ENCODE measurements at places on chromosomes 4 and X.

DNA sequence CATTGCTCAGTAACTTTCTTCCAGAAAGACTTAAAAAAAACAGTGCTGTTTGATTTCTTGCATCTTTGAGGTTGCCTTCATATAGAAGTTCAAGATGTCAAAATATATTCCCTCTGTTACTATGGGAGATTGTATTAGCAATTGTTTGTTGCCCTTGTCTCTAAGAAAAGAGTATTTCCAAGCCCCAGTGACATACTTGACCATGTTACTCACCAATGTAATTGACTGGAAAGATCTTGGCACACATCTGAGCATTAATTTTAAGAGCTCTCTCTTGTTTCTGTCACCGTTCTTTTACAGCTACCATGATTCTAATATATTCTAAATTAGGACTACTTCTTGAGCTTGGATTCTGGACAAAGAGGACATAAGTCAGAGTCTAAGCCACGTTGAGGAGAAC is 902.7 kb upstream of the EPHA5 start:
- no peak for DNase-seq

GRCh38 chrX:154714925-154715324 is 36.0 kb downstream of the GAB3 start:
- DNase-seq = peak; percentile 13

GRCh38 chr4:100166297-100167039 is 23.8 kb downstream of the DDIT4L start:
- no peak for DNase-seq

DNA sequence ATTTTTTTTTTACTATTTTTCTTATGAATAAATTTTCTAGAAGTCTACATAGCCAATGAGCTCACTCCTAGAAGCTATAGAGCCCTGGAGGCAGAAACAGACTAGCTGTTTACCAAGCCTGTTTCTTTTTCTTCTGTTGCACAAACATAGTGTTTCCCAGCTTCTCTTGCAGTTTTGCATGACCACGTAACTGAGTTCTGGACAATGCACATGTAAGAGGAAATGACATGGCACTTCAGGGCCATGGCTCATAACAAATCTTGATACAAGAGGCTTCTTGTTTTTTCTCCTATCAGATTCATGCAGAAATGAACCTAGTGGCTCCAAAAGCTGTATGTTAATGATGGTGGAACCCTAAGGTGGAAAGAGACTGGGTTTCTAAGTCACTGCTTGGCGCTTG is 127.4 kb downstream of the ZNF330 start:
- DNase-seq = no peak

GRCh38 chr4:98352396-98352795 is 91.2 kb downstream of the RAP1GDS1 start:
- no peak for DNase-seq

DNA sequence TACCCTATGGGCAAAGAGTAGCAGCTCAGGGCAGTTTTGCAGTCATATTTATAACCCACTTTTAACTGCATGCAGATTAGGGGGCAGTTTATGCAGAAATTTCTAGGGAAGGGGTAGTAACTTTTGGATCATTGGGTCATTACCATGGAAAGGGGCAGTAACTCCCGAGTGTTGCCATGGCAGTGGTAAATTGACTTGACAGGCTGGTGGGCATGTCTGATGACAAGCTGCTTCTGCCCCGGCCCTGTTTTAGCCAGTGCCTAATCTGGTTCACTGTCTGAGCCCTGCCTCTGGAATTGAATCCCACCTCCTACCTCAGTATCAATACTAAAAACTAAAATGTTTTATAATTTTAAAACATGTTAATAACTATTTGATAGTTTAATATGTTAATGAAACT is 362.1 kb upstream of the ATOH1 start:
- DNase-seq = no peak

DNA sequence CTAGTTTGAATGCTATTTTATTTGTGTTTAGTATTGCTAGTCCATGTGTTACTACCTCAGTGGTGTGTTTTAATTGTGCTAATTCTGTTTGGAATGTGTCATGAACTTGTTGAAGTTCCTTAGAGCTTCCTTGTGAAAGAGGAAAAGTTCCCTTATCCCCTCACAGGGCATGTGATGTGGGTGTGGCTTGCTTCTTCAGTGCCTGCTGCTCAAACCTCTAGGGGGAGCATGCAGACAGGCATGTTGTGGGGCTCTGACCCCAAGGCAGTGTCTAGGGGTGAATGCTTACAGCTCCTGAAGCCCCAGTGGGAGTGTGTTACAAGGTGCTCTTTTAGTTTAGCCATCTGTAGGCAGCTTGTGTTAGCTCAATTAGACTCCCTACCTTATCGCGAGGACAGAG is 86.5 kb downstream of the MAGED4 start:
- no peak for DNase-seq

DNA sequence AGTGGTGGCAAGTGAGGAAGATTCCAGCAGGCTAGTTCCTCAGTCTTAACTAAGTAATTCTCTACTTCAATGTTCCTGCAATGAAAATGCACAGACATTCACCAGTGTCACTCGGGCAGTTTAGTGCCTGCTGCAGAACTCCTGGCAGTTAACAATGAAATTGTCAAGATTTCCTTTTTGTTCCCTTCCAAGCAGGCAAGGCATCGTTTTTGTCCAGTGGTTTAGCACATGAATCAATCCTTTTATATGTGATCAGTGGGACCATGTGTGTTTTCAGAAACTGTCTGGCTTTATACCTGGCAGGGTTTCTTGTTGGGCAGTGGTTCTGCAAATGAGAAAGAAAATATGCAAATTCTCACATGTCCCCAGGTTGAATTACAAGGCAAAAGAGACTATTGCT is 122.2 kb downstream of the GBA3 start:
- DNase-seq = no peak

DNA sequence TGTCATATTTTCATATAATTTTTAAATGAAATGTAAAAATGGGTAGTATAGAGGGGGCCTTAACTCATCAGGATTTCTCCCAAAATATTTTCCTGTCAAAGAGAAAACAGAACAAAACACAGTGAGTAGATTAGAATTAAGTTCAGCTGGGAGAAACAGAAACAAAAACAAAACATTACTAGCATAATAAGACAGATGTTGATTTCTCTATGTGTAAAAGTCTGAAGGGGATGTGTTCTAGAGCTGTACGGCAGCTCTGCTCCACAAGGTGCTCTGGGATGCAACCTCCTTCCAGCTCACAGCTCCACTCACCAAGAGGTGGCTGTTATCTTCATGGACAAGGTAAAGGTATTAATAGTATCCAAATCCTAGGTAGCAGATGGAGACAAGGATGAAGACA is 72.8 kb downstream of the ARHGEF38 start:
- DNase-seq = no peak

- no peak for DNase-seq
These were observed 73.1 kb downstream of the QRFPR start for GRCh38 chr4:121307445-121308327.

DNA sequence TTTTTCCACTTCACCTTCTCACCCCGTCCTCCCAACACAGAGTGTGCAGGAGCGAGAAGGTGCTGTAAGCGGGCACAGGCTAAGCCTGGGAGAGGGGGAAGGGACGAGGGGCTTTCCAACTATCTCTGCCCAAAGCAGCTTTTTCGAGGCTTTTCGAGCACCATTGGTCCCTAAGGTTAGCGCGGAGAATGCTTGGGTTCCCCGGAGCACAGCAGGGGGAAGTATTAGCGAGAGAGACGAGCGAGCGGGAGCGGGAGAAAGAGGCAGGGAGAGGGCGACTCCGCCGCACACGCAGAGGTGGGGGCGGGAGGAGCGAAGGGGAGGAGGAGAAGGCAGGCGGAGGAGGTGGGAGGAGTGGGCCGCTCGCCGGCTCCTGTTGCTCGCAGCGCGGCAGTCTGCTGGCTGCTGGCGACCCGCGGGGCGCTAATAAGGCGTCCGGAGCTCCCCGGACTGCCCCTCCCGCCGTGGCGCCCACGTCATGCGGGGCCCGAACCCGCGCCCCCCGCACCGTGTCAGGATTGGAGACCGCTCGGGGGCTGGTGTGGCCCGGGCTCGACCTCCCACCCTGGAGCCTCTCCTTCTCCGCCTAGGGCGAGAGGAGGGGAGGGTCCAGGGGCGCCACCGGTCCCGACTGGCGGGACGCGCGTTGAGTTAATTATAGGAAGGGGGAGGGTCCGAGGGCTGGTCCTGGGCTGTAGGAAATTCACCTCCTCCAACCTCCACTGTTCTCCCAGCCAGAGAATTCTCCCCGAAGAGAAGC is at the start of gene ADAMTS3:
Gene ADAMTS3 (minus strand): TSS at position 263 of the 760 bp plus-strand sequence. CDS start 459 bp downstream, outside the sequence.
- no peak for DNase-seq

GRCh38 chr4:6608758-6609414 is 31.6 kb upstream of the MRFAP1 start:
- DNase-seq = no peak

- peak; percentile 43 for DNase-seq
These were observed 21.9 kb downstream of the ARMCX6 start for GRCh38 chrX:101595739-101596419.

DNA sequence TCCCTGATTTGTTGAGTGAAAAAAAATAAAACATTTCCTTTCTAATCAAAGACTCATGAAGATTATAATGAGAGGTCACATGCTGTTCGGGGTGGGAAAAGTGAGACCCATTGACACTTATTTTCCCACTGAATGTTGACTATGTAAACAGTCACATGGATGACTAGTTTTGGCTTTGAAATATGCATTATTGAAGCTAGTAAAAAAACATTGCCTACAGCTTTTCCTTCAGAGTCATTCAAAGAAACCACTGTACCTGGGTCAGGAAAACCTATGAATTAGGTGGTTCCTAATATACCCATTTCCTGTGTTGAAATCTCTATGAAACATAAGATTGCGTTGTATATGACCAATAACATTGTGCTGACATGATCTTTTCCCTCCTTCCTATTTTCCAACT is 251.2 kb downstream of the CFAP299 start:
- DNase-seq = no peak

- DNase-seq = no peak
These were observed 9.3 kb upstream of the LIN54 start for GRCh38 chr4:83019794-83020494.

DNA sequence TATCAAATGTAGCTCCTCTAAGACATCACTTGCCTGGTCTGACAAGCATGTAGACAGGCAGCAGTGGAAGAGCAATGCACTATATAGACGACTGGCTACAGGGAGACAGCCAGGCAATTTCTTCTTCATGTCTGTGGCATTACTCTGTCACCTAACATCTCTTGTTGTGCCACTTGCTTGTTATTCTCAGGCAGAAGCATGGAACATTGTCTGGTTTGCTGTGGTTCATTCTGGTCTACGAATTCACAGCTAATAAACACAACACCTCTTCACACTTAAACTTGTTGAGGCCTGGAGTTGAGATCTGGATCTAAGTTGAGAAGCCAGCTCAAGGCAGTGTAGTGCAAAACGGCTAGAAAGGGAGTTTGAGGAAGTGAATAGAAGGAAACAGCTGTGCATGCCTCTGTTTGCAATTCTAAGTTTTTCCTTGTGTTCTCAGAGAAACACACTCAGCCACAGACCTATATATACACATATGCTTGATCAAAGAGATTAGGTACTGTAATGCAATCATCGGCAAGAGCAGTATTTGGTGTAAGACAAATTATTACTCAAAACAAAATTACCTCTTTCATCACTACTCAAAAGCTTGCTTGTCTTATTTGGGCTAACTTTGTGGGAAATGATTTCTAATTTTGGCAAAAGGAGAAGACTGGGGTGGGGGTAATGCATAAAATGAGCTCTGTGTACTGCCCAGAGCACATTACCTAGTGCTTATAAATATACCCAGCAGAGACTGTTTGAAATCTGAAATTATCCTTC is 243.8 kb downstream of the PPP3CA start:
- DNase-seq = no peak

GRCh38 chrX:19670854-19671620 is 155.7 kb upstream of the MAP3K15 start:
- no peak for DNase-seq

DNA sequence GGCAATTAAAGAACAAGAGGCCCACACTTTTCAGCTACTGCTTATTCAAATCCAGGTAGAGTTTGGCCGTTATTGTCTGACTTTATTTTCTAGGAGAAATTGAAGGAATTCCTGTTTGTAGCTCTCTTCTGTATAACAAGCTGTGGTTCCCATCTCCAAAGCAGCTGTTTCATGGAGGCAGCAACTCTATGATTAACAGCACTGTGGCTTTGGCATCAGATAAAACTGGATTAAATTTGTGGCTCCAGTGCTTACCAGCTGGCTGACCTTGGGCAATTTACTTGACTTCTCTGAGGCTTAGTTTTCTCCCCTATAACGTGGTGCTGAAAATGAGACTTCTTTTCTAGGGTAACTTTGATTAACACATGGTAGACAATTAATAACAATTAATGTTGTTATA is 28.1 kb downstream of the SLC30A9 start:
- DNase-seq = no peak

DNA sequence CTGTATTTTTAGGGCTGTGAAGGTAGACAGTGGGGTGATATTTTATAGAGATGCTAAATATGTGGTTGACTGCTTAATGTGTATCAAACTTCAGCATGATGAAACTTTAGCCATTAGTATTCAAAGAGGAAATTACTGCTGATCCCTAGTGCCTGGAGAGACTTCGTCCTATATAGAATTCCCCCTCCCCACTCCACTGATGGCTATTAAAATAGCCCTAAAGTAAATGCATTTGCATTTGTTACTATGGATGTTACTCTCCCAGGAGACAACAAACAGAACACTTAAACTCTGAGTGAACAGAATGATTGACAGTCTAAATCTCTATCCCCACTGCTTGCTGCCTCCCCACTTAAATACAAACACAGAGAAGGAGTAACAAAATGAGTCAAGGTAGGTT is 39.1 kb downstream of the ADGRL3 start:
- DNase-seq = no peak

DNA sequence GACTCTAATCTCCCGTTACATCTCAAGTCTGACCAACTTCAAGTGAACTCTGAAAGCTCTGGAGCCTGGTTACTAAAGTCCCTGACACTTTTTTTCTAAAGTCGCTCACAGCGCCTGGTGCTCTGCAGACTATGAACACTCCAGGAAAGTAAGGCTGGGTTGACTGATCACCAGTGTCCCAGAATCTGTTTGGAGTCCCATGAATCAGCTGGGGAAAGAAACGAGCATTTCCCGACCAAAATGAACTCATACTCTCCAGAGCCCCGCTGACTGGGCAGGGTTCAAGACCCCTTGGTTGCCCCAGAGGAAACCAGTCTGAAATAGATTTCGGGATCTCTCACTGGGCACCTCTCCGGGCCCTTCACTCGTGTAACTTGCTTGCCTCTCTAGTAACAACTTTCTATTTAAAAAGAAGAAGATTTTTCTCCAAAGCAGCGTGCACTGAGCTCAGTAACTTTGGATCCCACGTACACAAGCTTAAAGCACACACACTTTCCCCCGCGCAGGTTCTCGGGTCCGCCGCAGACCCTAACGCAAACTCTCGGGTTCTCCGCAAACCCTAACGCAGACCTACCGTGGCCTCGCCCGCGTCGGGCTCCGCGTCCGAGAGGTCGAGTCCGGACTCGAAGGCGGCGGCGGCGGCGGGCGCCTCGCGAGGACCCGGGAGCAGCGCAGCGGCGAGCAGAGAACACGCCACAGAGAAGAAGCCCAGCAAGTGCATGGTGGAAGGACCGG is 964 bp downstream of the VEGFC start:
- no peak for DNase-seq

- no peak for DNase-seq
These were observed 109.4 kb upstream of the FAM9C start for GRCh38 chrX:13153796-13154195.

Data from NCI-H187 (cell line).